ENCODE measurements at places on chromosomes 2 and 18.

- no peak for DNase-seq
Observed at GRCh38 chr18:635171-635570, 22.3 kb upstream of the TYMS start.

GRCh38 chr18:32469691-32470459, 807 bp downstream of the GAREM1 start:
- DNase-seq, result no peak

DNA sequence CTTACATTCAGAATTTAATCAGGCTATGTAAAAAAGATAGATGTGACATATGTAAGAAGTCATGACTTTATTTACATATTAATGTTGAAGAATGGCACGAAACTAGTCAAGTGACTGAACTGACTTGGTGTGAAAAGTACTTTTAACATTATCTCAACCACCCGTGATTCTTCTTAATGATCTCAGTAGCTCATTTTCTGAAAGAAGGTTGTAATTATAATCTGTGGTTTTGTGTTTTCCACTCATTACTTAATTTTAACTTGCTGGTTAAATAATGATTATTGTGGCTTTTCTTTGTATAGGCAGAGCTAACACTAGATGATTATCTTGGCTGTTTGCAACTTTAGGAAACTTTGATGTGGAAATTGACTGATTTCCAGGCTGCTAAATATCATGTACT, 18.5 kb downstream of the KCNJ13 start:
- DNase-seq, result no peak

- DNase-seq, result no peak
Observed at GRCh38 chr18:66640431-66640830, 36.5 kb upstream of the CDH19 start.

DNA sequence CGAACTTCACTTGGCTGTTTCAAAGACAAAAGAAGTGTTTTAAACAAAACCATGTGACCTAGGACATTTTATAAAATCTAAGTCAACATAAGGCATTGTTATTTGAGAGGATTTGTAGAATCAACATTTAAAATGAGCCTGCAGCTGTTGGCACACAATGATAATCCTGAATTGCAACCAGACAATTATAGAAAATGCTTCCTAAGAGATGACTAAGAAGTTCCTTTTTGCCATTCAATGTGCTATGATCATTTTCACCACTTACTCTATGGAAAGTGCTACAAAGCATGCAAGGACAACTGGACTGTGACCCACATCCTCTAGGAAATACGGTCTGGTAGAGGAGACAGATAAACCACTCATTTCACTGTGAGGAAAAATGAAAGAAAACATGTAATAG, 246.4 kb downstream of the CDH20 start:
- no peak for DNase-seq

GRCh38 chr2:33321236-33321771, 155.1 kb upstream of the RASGRP3 start:
- DNase-seq, result peak; percentile 71

DNA sequence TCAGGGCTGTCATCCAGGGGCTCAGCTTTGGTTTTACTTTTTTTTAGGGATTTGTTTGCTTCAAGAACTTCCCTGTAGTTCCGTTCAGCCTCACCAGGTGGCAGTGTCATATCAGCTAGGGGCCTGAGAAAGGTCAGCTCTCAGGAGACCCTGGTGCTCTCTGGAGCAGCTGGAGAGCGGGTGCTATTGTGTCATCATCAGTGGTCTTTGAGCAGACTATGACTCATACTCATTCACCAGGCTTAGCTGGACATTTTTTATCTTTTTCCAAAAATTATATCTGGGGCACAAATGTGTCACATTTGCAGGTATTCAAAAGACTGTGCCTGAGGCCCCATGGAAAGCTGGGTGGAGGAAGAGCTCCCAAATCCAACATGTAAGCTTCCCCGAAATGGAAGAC, 24.4 kb downstream of the ZNF892 start:
- DNase-seq, result no peak

- no peak for DNase-seq
Observed at GRCh38 chr2:241871538-241872312, 2.2 kb downstream of the RTP5 start.

GRCh38 chr2:124272261-124272841, 247.3 kb downstream of the CNTNAP5 start:
- DNase-seq, result no peak

- DNase-seq, result no peak
Observed at GRCh38 chr18:48263914-48264902, 145.0 kb downstream of the ZBTB7C start.

DNA sequence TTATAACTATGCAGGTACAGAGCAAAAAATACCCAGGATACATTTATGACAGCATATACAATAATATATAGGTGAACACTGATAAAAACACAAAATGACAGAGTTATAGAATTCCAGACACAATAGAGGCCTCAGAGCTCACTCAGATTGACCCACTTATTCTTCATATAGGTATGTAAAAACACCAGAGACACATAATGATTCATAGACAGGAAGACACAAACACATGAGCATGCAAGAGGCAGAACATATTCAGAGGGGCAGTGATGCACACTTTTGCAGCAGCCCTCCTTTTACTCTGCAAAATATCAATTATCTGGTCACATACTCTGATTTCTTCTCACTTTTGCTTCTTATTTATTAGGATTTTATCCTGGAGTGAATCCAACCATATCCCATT, 633.3 kb upstream of the ACVR2A start:
- no peak for DNase-seq

- no peak for DNase-seq
Observed at GRCh38 chr2:182761903-182762302, 45.8 kb downstream of the DNAJC10 start.

DNA sequence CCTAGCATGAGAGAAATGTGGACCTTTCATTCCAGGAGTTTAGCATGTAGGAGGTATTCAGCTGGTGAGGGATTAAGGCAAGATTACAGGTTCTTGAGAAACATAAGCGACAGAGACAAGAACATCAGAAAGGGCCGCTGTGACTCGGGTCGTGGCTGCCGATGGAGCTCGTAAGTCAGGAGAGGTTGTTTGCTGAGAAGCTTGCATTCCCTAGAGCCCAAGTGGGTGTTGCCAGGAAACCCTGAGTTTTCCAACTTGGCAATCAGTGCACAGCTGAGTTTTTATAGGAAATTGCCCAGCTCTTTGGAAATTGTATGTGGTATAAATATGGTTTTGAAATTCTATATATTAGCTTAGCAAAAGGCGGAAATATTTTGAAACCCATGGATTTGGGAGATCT, 46.4 kb upstream of the CYP1B1 start:
- DNase-seq, result no peak

DNA sequence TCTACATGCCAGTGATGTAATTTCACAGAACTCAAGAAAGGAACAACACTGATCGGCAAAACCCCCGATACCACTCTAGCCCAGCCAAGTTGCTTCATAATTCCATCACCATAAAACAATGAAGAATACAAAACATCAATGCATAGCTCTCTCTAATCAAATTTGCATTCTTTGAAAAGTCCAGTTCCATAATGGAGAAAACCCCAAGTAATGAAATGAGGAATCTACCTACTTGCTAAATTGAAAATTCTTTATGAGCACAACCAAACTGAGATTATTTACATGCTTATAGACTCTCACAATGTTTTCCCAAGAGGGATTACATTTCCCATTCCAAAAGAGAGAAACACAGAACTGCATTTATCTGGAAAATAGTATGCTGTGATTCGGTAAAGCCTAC, 186.5 kb downstream of the NR4A2 start:
- no peak for DNase-seq

- DNase-seq, result no peak
Observed at GRCh38 chr2:77007686-77008085, 514.5 kb downstream of the LRRTM4 start.

Measured in stimulated activated effector memory CD8-positive, alpha-beta T cell treated with anti-CD3 and anti-CD28 coated beads, Interleukin-12 subunit alpha, Interleukin-12 subunit beta, amount 100 ng/mL, for 72 hours (primary cell).